ENCODE measurements at places on chromosomes 16 and 17.

DNA sequence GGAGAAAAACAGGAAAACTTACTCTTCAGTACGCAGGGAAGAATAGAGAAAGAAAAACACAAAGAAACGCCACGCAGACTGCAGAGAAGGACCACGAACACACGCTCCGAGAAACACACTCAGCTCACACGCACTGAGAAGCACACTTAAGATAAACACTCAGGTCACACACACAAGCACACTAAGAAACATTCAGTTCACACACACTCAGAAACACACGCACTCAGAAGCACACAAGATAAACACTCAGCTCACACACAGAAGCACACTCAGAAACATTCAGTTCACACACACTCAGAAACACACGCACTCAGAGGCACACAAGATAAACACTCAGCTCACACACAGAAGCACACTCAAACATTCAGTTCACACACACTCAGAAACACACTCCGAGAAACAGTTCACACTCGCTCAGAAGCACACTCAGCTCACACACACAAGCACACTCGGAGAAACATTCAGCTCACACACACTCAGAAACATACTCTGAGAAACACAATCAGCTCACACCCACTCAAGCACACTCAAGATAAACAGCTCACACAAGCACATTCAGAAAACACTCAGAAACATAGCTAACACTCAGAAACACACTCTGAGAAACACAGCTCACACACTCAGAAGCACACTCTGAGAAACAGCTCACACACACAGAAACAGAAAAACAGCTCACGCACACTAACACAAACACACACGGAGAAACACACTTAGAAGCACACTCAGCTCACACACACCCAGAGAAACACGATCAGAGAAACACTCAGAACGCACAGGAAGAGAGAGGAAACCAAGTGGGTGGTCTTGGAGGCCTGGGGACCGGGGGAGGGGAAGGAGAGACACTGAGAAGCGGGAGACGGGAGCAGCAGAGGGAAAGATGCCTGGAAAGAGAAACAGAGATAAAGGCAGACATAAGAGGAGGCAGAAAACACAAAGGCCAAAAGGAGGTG lies 908 bp downstream of the TMEM98 start:
- DNase-seq = peak; percentile 32

DNA sequence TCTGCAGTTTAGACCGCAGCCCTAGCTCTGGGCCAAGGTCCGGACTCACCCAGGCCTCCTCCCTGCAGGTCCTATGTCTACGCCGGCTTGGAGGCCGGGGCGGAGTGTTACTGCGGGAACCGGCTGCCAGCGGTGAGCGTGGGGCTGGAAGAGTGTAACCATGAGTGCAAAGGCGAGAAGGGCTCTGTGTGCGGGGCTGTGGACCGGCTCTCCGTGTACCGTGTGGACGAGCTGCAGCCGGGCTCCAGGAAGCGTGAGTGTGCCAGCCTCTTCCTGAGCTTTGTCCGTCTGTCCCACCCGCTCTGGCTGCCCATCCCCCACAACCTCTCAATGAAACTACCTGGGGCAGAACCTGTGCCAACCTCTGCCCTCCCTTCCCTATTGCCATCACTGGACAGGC lies 20.1 kb downstream of the WSCD1 start:
- no peak for DNase-seq

DNA sequence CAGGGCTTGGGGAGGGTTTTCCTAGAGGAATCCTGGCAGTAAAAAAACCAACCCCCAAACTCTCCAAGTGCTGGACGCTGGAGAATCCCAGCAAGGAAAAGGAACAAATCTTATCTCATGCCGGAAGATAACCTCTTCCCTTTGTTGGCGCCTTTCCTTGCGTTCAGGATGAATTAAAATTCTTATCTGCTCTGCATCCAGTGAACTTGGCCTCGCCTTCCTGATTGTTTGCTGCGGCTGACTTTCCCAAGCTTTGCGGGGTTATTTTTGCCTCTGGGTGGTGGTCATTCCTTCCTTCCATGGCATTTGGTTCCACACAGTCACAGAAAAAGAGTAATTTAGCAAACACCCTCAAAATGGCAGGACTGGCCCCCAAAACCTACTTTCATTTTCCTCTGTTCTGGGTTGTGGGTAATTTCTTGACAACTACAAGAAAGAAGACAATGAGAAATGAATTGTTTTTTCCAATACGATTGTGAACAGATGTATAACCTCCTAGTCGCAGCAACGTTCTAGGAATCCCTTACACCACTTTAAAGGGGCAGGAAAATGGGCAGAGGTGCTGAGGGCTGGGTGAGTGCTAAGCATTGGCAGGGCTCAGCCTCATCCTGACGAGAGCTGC lies 77.8 kb downstream of the MRC2 start:
- DNase-seq = no peak

GRCh38 chr16:3094289-3095027 lies 4.6 kb downstream of the ZSCAN10 start:
- peak; percentile 28 for DNase-seq

DNA sequence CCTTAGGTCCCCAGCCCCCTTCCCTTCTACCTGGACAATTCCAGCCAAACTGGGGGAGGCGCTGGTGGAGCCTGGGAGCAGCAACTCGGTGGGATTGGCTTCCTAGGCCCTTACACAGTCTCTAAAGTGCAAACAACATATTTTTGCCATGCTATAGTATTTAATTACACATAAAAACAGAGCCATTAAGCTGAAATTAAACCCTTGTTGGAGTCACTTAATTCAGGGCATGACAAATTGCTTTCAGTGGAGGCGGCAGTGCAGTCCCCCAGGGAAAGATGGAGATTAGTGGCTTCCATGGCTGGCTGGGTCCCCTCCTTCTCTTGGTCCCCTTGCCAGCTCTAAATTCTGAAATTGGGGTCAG lies 17.3 kb downstream of the IGFBP4 start:
- no peak for DNase-seq

DNA sequence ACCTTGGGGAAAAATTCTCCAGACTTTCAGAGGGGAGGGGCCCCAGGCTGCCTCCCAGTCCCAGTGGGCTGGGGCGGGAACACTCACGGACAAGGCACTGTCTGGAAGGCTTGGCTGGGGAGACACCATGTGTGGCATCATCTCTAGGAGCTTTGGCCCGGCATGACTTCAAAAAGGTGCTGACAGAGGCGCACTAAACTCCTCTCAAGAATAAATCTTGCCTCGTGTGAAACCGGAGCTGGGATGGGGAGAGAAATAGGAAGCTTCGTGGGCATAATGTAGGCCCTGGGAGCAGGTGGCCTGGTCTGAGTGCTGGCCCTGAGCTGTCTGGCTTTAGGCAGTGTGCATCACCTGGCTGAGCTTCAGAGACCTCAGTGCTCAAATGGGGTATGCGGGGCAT lies 5.7 kb downstream of the WSCD1 start:
- DNase-seq = no peak

GRCh38 chr16:55875273-55875672 lies at the start of gene CES5A:
Gene CES5A, minus strand, starts transcription at chr16:55875373. Its CDS starts 152 bp downstream, at chr16:55875221.
- no peak for DNase-seq

DNA sequence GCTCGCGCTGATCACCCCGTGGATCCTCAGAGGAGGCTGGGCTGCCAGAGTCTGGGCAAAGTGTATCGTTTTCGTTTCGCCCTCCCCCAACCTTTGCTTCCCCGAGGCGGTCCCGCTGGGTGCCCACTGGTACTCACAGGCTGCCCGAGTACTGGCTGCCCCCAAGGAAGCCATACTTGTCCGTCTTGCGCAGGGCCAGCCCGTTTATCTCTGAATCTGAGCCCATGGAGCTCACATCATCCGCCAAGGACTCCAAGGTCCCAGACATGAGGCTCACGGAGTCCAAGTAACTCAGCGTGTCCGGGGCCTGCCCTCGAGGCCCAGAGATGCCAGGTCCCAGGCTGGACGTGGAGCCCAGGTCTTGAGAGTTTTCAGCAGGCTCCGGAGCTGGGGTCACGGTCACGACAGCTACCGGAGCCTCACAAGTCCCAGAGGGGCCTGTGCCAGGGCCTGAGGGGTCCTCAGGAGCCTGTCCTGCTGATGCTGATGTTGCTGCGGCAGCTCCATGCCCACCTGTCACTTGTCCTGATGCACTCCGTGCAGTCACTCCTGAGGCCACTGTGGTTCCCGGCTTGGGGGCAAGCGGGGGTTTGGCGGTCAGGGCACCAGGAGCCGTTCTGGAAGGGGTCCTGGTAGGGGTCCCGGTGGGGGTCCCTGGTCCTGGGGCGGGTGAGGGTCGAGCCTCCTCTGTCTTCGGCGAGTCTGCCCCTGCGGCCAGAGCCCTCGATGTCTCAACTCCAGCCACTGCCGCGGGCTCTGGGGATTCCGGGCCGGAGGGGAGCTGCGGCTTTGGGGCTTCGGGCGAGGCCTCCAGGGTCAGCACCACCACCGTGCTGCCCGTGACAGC lies 980 bp downstream of the TBC1D10B start:
- DNase-seq = no peak

DNA sequence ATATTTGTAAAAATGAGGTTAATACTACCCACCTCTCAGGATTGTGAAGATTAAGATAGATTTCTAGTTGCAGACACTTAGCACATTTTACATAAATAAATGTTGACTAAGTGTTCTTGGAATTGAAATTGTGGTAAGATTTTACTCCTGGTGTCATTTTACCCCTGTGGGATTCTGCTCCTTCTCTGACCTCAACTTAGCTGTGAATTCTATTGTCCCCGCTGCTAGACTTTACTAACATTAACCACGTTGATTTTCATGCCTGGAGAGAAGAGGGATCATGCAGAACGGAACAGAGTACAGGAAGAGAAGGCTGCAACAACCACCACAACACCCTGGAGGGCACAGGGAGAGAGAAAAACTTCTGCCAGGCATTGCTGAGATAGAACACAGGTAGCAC lies 2.1 kb upstream of the TOM1L1 start:
- peak; percentile 15 for DNase-seq

- DNase-seq = no peak
Measured at GRCh38 chr17:36608280-36608679, 6.9 kb downstream of the MRM1 start.

- DNase-seq = no peak
Measured at GRCh38 chr17:27217631-27218030, 76.3 kb upstream of the WSB1 start.

DNA sequence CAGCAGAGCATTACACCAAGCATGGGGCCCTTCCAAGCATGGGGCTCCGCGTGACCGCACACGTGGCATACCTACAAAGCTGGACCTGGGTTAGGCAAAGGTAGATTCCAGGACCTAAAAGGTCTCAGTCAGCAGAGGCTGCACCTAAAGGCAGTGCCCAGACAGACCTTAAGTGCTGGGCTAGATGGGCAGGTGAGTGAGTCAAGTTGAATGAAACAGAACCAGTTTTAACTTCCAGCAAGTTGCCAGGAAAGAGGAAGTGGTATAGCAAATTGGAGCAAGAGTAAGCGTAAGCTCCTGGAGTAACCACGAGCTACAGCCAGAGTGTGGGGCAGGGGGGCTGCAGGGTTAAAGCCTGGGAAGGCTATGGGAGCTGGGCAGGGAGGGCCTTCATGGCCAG lies 49.5 kb downstream of the SRCIN1 start:
- DNase-seq = no peak

GRCh38 chr17:77291591-77292386 lies 151.0 kb downstream of the SEC14L1 start:
- no peak for DNase-seq

- DNase-seq = peak; percentile 38
Measured at GRCh38 chr16:27355610-27356009, 41.8 kb downstream of the IL4R start.

GRCh38 chr17:284676-285355 lies 67.8 kb downstream of the RPH3AL start:
- DNase-seq = no peak

DNA sequence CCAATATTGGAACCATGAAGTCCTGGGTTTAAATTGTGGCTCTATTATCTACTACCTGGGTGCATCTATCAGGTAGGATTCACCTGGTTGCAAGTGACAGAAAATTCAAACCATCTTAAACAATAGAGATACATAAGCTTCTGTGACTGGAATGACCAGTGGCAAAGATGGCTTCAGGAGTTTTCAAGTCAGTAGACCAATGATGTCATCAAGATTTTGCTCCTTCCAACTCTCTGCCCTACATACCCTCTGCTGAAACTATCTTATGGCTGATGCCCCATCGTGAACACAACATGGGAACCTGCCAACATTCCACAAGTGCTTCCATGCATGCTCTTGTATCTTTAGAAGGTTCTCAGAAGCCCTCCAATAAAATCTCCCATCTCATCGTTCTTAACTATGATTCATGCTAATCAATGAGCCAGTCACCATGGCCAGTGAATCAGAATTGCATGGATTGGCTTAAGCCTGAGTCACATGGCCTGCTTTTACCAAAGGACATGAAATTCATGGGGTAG lies 180.9 kb downstream of the GRIN2A start:
- no peak for DNase-seq

- DNase-seq = no peak
Measured at GRCh38 chr16:23499801-23500200, 10.5 kb downstream of the GGA2 start.

GRCh38 chr17:7684851-7685532 lies 2.3 kb downstream of the TP53 start:
- DNase-seq = no peak

DNA sequence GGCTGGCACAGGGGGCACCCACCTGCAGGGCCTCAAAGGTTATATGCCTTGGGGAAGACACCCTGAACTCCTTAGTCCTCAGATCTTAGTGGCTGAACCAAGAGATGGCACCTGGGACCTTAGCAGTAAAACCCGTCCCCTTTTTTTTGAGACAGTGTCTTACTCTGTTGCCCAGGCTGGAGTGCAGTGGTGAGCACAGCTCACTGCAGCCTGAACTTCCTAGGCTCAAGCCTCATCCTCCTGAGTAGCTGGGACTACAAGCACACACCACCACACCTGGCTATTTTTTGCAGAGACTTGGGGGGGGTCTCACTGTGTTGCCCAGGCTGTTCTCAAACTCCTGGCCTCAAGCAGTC lies 237.2 kb downstream of the MRTFB start:
- DNase-seq = no peak

DNA sequence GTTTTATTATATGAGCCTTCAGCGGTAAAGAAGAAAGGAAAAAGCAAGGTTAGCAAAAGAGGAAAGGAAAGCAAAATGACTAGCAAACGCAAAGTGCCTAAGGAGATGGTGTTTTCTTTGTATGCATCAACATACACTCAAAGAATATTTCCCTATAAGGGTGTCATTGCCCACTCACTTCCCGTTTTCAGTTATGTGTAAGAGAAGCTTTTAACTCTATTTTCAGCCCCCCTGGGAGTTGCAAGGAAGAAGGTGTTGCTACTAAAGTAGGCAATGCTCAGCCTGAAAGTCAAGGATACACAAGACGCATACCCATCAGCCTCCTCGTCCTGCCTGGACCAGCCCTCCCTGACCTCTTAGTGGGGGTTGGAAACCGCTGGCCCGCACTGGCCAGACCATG lies 267.7 kb upstream of the ZFHX3 start:
- DNase-seq = no peak

DNA sequence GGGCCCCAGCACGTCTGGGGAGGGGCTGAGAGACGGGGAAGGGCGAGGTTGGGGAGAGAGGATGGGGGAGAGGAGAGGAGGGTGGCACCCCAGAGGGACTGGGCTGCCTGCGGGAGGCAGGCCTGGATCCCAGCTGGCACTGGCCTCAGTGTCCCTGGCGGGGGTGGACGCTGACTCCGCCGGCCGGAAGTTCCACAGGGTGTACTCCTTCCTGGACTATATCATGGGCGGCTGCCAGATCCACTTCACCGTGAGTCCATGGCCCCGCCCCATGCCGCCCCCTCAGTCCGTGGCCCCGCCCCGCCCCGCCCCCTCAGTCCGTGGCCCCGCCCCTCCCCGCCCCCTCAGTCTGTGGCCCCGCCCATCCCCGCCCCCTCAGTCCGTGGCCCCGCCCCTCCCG lies 11.3 kb downstream of the CPNE7 start:
- DNase-seq = no peak
